CD4-positive, alpha-beta T cell treated with Interleukin-4 for 4 hours (primary cell): ENCODE measurements at places on chromosomes 16 and 17.

DNA sequence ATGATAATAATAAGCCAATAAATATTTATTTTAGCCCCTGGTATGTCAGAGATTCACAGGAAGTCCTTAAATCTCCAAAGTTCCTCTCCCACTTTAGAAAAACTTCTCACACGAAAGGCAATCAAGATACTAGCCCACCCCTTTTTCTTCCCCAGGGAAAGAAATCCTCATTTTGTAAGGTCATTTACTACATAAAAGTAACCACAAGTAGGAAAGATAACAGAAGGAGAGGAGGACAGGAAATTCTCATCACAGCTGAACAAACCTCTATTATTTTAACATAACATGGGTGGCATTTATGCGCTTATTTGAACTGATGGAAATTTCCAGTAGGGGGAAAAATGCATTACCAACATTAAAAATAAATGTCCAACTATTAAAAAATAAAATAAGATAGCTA is 3.4 kb downstream of the FAM222B start:
- no peak for DNase-seq

GRCh38 chr17:5237541-5238016 is 2.9 kb upstream of the SCIMP start:
- peak; percentile 65 for DNase-seq

DNA sequence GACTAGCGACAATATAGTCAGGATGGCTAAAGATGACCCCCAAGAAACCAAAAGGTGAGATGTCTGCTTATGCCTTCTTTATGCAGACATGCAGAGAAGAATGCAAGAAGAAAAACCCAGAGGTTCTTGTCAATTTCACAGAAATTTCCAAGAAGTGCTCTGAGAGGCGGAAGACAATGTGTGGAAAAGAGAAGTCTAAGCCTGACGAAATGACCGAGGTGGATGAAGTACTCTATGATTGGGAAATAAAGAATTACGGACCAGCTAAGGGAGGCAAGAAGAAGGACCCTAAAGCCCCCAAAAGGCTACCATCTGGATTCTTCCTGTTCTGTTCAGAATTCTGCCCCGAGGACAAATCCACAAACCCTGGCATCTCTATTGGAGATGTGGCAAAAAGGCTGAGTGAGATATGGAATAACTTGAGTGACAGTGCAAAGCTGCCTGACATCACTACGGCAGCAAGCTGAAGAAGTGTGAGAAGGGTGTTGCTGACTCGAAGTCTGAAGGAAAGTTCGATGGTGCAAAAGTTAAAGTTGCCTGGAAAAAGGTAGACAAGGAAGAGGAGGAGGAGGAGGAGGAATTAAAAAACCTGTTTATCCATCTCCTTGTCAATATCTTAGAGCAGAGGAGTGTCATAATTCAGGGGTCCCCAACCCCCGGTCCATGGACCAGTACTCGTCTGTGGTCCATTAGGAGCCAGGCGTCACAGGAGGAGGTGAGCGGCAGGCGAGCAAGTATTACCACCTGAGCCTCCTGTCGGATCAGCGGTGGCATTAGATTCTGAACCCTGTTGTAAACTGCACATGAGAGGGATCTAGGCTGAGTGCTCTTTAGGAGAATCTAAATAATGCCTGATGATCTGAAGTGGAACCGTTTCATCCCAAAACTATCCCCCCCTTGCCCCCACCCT is 25.1 kb upstream of the ADGRG1 start:
- DNase-seq: no peak

DNA sequence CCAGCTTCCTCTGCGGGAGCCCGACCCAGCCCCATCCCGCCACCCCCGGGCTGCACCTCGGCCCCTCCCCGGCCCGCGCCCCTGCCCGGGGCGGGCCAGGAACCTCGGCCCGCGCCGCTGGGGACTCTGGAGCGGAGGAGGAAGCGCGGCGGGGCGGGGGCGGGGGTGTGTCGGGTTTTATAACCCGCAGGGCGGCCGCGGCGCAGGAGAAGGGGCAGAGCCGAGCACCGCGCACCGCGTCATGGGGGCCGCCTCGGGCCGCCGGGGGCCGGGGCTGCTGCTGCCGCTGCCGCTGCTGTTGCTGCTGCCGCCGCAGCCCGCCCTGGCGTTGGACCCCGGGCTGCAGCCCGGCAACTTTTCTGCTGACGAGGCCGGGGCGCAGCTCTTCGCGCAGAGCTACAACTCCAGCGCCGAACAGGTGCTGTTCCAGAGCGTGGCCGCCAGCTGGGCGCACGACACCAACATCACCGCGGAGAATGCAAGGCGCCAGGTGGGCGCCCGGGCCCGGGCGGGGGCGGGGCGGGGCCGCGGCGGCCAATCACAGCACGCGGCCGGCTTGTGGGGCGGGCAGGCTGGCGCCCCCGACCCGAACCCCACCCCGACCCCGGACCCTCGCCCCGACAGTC is at the start of gene ACE:
Gene ACE (plus strand): TSS at position 208 of the 626 bp plus-strand sequence. CDS start 34 bp downstream, at position 242.
- DNase-seq: peak; percentile 14

- no peak for DNase-seq
Observed at GRCh38 chr17:82947051-82947991, 107.5 kb upstream of the ZNF750 start.

- no peak for DNase-seq
Observed at GRCh38 chr16:84155771-84156170, 10.7 kb downstream of the DNAAF1 start.

GRCh38 chr16:79982361-79982760 is 381.8 kb upstream of the MAF start:
- DNase-seq: no peak

GRCh38 chr16:70418274-70418992 is 20.5 kb downstream of the ST3GAL2 start:
- DNase-seq: no peak

DNA sequence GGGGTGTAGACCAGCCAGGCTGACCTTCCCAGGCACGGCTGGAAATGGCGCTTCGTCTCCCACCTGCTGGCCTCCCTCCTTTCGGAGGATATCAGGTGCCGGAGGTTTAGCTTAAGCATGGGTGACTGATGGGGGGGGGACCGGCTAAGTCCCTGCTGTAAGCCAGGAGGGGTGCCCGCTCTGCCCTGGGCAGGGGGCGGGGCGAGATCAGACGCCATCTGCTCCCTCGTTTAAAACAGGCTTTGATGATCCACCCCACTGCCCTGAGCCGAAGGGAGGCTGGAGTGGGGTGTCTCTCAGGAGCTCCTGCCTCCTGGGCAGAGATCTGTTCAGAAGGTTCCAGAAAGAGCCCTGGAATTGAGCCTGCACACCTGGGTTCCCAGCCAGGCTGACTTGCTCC is 26.0 kb downstream of the C16orf74 start:
- DNase-seq: no peak

DNA sequence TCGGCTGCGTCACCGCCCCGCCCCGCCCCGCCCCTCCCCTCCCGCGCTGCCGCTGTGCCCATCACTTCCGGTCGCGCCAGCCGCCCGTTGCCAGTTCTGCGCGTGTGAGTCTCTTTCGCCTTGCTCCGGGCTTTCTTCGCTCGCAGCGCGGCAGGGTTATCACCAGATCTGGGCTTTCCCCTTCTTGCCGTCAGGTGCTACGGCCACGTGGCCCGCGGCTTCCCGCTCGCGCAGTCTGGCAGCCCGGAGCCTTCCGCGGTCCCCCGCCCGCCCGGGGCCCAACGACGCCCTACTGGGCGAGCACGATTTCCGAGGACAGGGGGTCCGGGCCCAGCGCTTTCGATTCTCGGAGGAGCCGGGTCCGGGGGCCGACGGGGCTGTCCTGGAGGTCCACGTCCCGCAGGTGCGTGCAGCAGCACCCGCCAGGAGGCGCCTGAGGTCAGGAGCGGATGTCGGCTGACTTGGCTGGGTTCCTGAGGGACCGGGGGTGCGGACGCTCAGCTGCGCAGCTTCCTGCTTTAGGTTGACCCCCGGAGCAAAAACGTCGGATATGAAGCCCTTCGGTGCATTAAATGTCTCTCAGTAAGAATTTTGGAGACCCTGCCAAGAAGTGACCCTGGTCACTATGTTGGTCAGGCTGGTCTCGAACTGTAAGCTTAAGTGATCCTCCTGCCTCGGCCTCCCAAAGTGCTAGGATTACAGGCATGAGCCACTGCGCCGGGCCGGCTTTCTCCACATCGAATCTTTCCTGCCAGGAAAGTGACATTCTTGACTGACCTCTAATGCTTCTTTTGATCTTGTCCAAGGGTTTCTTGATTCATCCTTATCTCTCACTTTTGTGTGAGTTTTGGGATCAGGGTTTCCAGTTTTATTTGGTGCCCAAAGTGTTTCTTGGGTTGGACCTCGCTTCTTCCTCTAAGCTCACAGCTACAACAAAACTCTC is at the start of gene METTL23:
Gene METTL23 (plus strand): TSS at position 64 of the 943 bp plus-strand sequence. CDS start 2,872 bp downstream, outside the sequence.
- no peak for DNase-seq

DNA sequence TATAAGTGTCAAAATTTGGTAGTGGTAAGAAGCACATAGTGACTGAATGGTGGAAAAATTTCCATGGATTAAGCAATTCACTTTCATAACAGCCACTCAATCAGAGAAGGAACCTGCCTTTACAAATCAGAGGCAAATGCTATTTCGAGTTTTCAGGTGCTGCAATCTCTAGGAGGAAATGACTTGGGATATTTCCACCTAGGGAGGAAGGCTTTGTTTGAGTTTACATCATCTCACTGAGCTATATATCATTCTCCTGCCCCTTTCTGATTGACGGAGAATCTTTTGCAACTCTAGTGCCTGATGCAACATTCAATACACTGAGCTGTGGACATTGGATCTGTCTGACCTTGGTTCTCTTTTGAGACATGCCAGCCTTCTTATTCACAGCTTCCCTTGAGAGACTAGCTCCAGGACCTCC is 26.3 kb downstream of the MARCHF10 start:
- DNase-seq: no peak

- DNase-seq: no peak
Observed at GRCh38 chr17:74734256-74734655, 2.8 kb upstream of the RAB37 start.

DNA sequence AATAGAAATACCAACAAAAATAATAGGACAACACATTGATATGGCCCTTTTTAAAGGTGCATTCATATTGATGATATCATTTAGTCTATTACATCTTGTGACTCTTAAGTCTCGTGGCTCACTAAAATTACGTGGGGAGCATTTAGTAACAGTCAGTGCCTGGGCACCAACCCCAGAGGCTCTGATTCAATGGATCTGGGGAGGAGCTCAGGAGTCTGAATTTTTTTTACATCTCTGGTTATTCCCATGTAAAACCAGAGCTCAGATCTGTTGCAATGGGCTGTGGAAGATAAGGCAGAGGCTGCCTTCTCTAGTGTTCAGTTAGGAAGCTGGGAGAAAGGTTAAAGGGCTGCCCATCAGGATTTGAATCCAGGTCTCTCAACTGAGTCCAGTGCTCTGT is 549.9 kb upstream of the CDH5 start:
- DNase-seq: no peak

- no peak for DNase-seq
Observed at GRCh38 chr16:76696876-76697275, 419.7 kb downstream of the CNTNAP4 start.

DNA sequence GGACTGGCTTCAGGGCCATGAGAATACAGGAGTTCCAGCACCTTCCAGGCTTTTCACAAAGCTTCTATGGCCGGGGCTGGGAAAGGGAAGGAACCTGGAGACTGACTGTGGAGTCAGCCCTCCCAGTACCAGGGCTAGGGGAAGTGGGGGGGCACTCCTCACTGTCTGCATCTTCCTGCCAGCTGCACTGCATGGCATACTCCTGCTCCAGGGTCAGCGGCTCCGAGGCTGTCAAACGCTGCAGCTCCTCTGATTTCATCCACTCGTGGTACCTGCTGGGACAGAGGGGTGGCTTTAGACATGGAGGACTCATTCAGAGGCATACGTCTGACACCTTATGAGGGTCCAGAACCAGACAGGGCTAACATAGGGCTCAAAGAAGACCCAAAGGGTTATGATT is 2.7 kb downstream of the NAT9 start:
- no peak for DNase-seq

- no peak for DNase-seq
Observed at GRCh38 chr17:82301300-82301915, 16.0 kb downstream of the CD7 start.

DNA sequence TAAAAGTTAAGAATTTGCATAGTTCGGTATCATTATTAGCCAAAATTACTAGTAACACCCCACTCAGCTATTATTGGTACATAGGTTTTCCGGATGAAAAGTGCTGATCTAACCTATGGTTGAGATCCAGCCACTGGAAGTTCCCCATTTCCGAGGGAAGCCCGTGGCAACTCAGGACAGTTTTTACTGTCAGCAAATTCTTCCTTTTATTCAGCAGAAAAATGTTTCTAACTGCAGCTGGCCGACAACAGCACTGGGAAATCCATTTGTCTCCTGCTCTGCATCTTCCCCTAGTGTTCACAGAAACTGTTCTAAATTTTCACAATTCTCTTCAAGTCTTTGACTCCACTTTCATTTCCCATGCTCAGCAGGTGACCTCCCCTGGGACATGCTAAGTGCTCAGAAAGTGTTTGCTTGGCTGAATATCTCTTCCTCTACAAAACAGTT is 15.5 kb upstream of the MMD start:
- DNase-seq: no peak

- DNase-seq: no peak
Observed at GRCh38 chr17:9212376-9213302, 191.3 kb downstream of the NTN1 start.

GRCh38 chr17:16931318-16932060 is 40.4 kb downstream of the TNFRSF13B start:
- DNase-seq: no peak

DNA sequence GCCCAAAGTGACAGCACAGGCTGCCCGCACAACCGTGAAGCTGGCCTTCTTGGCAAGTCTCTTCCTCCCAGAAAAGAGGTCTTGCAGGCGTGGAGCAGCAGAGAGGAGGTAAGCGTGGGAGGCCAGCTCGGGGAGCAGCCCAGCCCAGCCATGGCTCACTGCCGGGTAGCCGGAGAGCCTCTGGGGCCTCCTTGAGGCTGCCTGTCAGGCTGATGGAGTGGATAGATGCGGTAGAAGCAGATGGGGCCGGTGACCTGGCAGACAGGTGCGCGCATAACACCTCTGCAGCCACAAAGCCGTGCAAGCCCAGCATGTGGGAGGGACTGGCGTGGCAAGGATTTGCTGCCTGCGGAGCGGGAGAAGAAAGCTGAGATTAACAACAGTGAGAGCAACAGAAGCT is 17.1 kb upstream of the DOK4 start:
- no peak for DNase-seq
